Stimulated activated CD4-positive, alpha-beta T cell treated with anti-CD3 and anti-CD28 coated beads, Interleukin-12 subunit alpha, Interleukin-12 subunit beta, amount 100 ng/mL, for 4 hours (primary cell): ENCODE measurements at places on chromosomes 3 and 15.
A peak's percentile ranks its signal among the peaks of the same experiment; 100 is the strongest.

DNA sequence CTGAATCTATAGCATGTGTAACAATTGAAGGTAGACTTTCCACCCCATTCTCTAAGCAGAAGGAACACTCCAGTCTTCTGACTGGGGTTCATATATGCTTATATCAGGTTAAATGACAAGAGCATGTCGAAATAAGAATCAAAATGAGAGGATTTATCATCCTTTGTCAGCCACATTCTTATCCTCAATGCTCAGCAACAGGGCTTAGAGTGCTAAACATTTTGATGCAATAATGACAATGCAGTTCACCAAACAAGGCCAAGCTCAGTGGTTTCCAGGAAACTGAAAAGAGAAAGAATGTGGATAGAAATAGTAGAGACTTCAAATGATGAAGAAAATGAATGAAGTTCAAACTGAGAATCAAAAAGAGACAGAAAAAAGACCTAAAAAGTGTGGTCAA lies 78.0 kb downstream of the FSIP1 start:
- DNase-seq = no peak

DNA sequence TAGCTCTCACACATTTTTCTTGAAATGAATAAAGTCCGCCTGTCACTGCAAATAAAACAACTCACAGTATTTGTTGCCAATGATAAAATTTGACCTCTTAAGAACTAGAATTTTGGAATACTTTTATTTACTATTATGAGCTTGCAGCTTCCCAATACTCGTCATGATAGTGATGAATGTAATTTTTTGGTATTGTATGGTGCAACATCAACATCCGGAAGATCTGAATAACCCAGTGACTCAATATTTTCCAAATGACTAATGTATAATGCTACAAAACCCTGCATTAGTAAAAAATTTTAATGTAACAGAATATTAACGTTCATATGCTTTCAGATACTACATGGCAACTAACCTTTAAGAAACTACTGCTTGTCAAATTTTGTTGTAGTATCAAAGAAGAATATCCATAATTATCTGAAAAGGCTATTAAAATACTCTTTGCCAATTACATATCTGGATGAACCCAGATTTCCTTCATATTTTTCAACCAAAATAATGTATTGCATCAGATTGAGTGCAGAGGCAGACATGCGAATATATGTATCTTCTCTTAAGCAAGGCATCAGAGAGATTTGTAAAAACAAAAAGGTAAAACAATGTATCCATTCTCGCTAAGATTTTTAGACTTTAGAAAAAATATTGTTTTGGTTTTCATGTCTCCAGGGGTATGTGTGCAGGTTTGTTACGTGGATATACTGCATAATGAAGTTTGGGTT lies 95.3 kb downstream of the IGF2BP2 start:
- DNase-seq = no peak

DNA sequence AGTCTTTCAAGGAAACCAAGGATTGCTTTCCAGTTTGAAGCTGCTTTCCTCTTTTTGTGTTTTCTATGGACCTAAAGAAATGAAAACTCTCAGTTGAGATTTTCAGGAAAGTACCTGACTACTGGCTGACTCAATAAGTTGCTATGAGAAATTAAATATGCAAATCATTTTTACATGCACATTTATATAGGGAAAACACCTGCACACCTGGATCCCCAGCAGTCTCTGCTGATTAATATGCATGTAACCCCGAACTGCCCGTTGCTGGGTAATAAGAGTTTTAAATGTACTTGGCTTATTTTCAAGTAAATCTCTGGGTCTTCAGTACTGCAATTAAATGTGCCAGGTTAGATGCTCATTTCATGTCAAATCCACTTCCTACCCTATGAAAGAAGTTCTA lies 77.2 kb downstream of the KBTBD8 start:
- no peak for DNase-seq

- DNase-seq = no peak
These were observed 99.0 kb upstream of the KCNMB2 start for GRCh38 chr3:178437236-178437635.

DNA sequence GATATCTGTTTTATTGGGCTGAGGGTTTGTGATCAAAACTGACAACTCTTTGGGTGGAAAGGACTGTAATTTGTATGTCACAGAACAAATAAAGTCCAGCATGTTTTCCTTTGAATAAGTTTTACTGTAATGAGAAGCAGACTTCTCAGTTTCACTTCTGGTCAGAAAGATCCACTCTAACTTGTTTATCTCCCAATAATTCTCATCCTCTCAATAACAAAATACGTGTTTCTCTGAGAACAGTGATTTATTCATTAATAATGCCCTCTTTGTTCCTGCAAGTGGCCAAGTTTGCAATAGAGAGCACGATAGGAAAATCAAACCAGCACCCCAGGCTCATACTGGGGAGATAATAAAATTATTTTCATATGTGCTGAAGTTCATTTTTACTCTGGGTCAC lies 190.6 kb downstream of the CNTN3 start:
- no peak for DNase-seq

- DNase-seq = no peak
These were observed 17.6 kb downstream of the ADAM10 start for GRCh38 chr15:58731756-58732535.

DNA sequence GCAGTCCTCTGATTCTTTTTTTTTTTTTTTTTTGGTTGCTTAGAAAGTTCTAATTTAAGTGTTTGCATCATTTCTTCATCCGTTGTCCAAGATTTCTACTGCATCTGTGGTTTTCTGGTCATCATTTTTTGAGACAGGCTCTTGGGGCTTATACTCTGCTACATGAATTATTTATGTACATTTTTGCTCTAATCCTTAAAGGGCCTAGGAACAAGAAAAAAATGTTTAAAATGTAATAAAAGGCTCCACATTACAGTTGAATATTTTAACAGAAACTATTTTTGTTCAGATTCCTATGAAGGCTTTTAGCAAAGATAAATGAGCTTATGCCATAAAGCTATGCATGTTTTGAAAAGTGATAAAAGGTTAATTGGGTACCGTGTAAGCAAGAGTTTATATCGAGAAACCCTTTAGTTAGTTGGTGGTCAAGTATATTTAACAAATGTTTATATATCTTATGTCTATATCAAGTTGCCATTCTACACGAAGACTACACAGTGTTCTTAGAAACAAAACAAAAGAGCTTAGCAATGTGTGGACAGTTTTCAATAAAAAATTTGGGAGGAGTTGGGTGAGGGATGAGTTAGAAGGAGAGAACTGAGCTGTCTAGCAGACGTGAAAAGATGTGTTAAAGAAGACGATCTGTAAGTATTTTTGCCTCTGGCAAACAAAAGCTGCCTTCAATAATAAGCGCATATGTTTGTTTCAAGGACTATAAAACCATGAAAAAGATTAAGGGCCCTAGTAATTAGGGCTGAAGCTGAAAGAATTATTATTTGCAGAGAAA lies 563.6 kb upstream of the NAALADL2 start:
- DNase-seq = no peak

- no peak for DNase-seq
These were observed 139.8 kb downstream of the WDR76 start for GRCh38 chr15:43966646-43967045.

DNA sequence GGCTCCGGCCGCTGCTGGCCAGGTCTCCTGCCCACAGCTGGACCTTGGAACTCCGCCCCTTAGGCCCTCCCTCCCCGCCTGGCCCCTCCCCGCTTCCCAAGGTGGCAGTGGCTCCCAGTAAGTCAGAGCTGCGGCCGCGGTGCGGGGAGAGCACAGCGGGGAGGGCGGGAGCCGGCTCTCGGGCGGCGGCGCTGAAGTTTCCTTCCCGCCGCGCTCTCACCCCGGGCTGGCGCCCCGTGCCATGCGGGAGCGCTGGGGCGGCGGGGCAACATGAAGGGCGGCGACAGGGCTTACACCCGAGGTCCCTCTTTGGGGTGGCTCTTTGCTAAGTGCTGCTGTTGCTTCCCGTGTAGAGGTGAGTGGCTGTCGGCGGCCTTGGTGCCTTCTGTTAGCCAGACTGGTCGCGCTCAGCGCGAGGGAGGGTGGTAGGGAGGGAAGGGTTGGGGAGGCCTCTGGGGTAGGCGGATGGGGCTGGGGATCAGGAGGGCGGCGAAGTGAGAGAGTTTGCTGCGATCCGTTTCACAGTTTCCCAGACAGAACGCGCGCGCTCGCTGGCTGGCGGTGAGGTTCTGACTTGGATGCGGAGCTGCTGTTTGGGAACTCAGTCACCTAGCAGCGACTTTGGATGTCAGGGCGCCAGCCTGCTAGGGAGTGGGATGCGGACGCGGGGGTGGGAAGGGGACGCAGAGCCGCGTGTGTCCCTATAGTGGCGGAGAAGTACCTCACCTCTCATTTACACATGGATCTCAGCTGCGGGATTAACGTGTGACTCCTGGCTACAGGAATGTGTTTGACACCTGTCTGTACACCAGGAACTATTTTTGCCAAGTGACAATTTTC lies 145.5 kb upstream of the UMPS start:
- DNase-seq = peak; percentile 22
